ENCODE measurements at places on chromosomes 13 and 19.

DNA sequence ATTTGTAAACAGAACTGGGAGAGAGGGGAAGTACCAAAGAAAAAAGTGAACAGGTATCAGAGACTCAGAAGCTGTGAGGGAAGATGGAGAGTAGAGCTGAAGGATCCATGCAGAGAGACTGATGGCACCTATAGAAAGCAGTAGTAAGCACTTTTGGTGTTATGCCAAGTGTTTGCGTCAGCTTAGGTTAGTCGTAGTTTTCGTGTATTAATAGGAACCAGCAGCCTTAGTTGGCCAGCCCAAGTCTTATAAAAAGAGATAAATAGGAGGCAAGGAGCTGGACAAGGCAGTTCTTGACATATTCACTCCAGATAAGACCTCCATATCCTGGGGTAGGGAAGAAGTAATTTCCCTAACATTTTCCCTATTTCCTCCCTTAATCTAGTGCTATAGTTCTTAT lies 214.2 kb downstream of the OXGR1 start:
- H3K4me1 ChIP-seq: no peaks in the 10 kb centered on the region
- DNase-seq: no peak
- no peak overlapping the region for H3K27ac ChIP-seq
- H3K36me3 ChIP-seq: no peaks in the 10 kb centered on the region
- H3K27me3 ChIP-seq: no peaks in the 10 kb centered on the region
- no peak overlapping the region for H3K4me3 ChIP-seq

- H3K27me3 ChIP-seq: peaks cover 75% of the 10 kb centered on the region
- H3K4me3 ChIP-seq: no peak overlapping the region
- no peak for DNase-seq
- H3K4me1 ChIP-seq: no peaks in the 10 kb centered on the region
Measured at GRCh38 chr19:1760020-1760419, 6.7 kb downstream of the ONECUT3 start.

DNA sequence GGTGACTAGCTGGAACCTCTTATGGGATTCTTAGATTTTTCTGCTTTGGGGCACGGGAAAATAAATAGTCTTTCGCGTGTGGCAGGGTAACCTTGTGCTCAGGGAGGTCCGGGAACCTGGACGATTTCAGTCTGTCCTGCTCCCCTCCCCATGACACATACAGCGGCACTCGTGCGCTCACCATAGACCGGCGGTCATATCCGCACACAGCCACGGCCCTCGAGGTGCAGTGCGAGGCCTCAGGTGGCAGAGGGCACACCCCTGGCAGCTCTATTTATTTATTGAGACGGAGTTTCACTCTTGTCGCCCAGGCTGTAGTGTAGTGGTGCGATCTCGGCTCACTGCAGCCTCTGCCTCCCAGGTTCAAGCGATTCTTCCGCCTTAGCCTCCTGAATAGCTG lies 3.0 kb downstream of the ONECUT3 start:
- H3K27ac ChIP-seq: no peak overlapping the region
- no peak for DNase-seq
- H3K27me3 ChIP-seq: peaks cover 66% of the 10 kb centered on the region
- H3K4me3 ChIP-seq: no peak overlapping the region
- H3K36me3 ChIP-seq: no peaks in the 10 kb centered on the region
- no peaks in the 10 kb centered on the region for H3K4me1 ChIP-seq

GRCh38 chr13:92572190-92572589 lies 654.4 kb upstream of the GPC6 start:
- no peaks in the 10 kb centered on the region for H3K4me1 ChIP-seq
- no peaks in the 10 kb centered on the region for H3K36me3 ChIP-seq
- no peak overlapping the region for H3K27ac ChIP-seq

- no peak overlapping the region for H3K4me3 ChIP-seq
- no peak overlapping the region for H3K27ac ChIP-seq
- no peak for DNase-seq
- peaks cover under 1% of the 10 kb centered on the region for H3K36me3 ChIP-seq
- no peaks in the 10 kb centered on the region for H3K27me3 ChIP-seq
Measured at GRCh38 chr19:8494158-8494557, 8.3 kb downstream of the PRAM1 start.

DNA sequence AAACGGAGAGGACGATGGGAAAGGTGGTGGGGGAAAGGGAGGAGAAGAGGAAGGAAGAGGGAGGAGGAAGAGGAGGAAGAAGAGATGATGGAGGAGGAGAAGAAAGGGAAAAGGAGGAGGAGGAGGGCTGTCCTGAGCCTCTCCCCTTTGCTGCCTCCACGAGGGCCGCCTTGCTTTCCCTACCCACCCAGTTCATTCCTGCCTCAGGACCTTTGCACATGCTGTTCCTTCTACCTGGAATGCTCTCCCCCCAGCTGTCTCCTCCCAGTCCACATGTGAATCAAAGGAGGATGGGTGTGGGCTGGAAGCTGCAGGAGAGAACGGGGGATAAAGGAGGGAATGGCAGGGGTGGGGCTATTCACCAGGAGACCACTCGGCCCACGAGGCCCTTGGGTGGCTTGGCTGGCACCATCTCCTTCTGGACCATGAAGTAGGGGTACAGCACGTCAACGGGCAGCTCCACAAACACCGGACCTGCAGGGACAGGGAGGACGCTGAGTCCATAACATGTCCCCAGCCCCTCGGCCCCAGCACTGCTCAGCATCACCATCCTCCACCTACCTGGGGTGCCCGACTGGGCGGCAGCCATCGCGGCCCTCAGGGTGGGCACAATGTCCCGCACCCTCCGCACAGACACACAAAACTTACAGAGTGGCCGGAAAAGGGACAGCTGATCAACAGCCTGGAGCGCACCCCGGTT lies 15.3 kb downstream of the SYDE1 start:
- no peak for DNase-seq
- no peaks in the 10 kb centered on the region for H3K27me3 ChIP-seq
- H3K36me3 ChIP-seq: peaks cover 21% of the 10 kb centered on the region
- peaks cover 8% of the 10 kb centered on the region for H3K4me1 ChIP-seq
- no peak overlapping the region for H3K4me3 ChIP-seq

GRCh38 chr19:7559102-7559501 lies 23.6 kb downstream of the PNPLA6 start:
- DNase-seq: no peak
- H3K27ac ChIP-seq: no peak overlapping the region
- H3K27me3 ChIP-seq: no peaks in the 10 kb centered on the region
- peaks cover 27% of the 10 kb centered on the region for H3K36me3 ChIP-seq
- H3K4me1 ChIP-seq: no peaks in the 10 kb centered on the region

GRCh38 chr19:18309525-18310064 lies 13.3 kb downstream of the LSM4 start:
- no peak overlapping the region for H3K4me3 ChIP-seq
- H3K4me1 ChIP-seq: peaks cover 15% of the 10 kb centered on the region
- no peak overlapping the region for H3K27ac ChIP-seq
- peaks cover 14% of the 10 kb centered on the region for H3K36me3 ChIP-seq
- no peak for DNase-seq

GRCh38 chr19:33376423-33376822 lies 2.9 kb downstream of the CEBPG start:
- no peaks in the 10 kb centered on the region for H3K27me3 ChIP-seq
- H3K36me3 ChIP-seq: peaks cover 2% of the 10 kb centered on the region
- peak; percentile 81 for DNase-seq
- H3K27ac ChIP-seq: no peak overlapping the region
- no peak overlapping the region for H3K4me3 ChIP-seq

- H3K27ac ChIP-seq: no peak overlapping the region
- no peak overlapping the region for H3K4me3 ChIP-seq
- no peaks in the 10 kb centered on the region for H3K27me3 ChIP-seq
- H3K36me3 ChIP-seq: no peaks in the 10 kb centered on the region
- H3K4me1 ChIP-seq: no peaks in the 10 kb centered on the region
Measured at GRCh38 chr13:84455143-84455905, 573.0 kb upstream of the SLITRK1 start.

- H3K27me3 ChIP-seq: no peaks in the 10 kb centered on the region
- H3K36me3 ChIP-seq: no peaks in the 10 kb centered on the region
- no peak overlapping the region for H3K4me3 ChIP-seq
- H3K27ac ChIP-seq: no peak overlapping the region
Measured at GRCh38 chr19:30123119-30123518, 181.1 kb downstream of the URI1 start.

- H3K4me3 ChIP-seq: no peak overlapping the region
- peaks cover 7% of the 10 kb centered on the region for H3K36me3 ChIP-seq
- H3K27ac ChIP-seq: no peak overlapping the region
Measured at GRCh38 chr19:38890686-38891085, 8.7 kb downstream of the SIRT2 start.

DNA sequence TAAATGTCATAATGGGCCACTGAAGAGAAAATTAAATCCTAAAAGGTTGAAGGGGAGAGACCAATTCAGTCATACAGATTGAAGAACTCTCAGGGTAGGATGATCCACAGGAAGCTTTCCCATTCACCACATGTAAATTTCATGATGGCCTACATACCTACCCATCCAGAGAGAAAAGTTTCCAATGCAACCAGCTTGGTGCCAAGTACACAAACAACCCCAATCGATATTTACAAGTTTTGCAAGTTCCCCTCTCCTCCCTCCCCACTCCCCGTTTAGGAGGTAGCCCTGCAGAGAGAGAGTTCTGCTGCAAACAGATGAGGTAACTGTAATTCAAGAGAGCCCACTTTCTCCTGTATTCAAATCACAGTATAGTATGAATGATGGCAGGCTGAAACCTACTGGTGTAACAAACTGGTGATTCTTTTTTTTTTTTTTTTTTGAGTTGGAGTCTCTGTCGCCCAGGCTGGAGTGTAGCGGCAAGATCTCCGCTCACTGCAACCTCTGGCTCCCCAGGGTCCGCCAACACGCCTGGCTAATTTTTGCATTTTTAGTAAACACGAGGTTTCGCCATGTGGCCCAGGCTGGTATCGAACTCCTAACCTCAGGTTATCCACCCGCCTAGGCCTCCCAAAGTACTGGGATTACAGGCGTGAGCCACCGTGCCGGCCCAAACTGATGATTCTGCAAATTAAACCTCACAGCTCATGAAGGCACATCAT lies 14.4 kb downstream of the FOXO1 start:
- H3K4me1 ChIP-seq: no peaks in the 10 kb centered on the region
- DNase-seq: no peak
- no peak overlapping the region for H3K4me3 ChIP-seq
- no peaks in the 10 kb centered on the region for H3K36me3 ChIP-seq

DNA sequence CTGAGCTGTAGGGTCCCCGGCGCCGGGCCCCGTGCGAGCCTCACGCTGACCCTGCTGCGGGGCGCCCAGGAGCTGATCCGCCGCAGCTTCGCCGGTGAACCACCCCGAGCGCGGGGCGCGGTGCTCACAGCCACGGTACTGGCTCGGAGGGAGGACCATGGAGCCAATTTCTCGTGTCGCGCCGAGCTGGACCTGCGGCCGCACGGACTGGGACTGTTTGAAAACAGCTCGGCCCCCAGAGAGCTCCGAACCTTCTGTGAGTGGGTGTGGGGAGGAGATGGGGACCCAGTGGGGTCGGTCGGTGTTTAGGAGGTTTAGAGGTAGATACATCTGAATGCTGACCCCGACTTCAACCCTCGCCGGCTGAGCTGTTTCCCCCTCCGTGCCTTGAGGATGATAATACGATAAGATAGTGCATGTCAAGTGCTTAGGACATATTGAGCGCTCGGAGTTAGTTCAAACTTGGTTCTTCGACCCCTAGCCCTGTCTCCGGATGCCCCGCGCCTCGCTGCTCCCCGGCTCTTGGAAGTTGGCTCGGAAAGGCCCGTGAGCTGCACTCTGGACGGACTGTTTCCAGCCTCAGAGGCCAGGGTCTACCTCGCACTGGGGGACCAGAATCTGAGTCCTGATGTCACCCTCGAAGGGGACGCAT lies 1.9 kb downstream of the ICAM5 start:
- peaks cover 55% of the 10 kb centered on the region for H3K27me3 ChIP-seq
- peak overlapping the region; percentile 57 for H3K4me3 ChIP-seq
- no peak overlapping the region for H3K27ac ChIP-seq
- no peaks in the 10 kb centered on the region for H3K36me3 ChIP-seq
- no peak for DNase-seq

- no peaks in the 10 kb centered on the region for H3K27me3 ChIP-seq
- no peak for DNase-seq
- H3K4me1 ChIP-seq: no peaks in the 10 kb centered on the region
- H3K27ac ChIP-seq: no peak overlapping the region
Measured at GRCh38 chr13:30071969-30072817, 221.8 kb upstream of the UBL3 start.

- H3K36me3 ChIP-seq: peaks cover 7% of the 10 kb centered on the region
- no peak overlapping the region for H3K27ac ChIP-seq
- no peaks in the 10 kb centered on the region for H3K27me3 ChIP-seq
- no peak for DNase-seq
- no peak overlapping the region for H3K4me3 ChIP-seq
- peaks cover 3% of the 10 kb centered on the region for H3K4me1 ChIP-seq
Measured at GRCh38 chr13:110466266-110466915, 95.1 kb downstream of the RAB20 start.

DNA sequence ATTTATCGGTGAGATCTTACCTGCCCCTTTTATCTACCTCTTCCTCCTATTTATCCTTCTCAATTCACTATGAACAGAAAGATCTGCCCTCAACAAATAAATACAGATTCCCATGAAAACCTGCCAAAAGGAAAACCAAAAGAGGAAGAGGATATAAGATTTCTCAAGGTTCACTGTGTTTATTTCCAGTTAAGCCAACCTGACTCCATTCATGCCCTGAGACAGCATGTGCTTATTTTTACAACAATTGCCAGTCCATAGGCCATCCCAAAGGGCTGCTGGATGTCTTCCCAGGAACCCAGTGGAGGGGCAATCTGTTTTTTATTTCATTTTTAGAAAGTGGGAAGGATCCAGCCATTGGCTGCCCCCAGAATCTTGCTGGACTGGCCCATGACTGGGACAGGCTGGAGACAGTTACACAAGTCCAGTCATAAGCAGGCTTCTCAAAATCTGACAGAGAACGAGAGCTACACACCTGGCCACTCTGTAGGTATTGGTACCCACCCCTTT lies 209.1 kb downstream of the IRS2 start:
- no peak overlapping the region for H3K27ac ChIP-seq
- H3K4me3 ChIP-seq: no peak overlapping the region
- no peaks in the 10 kb centered on the region for H3K36me3 ChIP-seq
- no peak for DNase-seq
- no peaks in the 10 kb centered on the region for H3K27me3 ChIP-seq
- no peaks in the 10 kb centered on the region for H3K4me1 ChIP-seq

DNA sequence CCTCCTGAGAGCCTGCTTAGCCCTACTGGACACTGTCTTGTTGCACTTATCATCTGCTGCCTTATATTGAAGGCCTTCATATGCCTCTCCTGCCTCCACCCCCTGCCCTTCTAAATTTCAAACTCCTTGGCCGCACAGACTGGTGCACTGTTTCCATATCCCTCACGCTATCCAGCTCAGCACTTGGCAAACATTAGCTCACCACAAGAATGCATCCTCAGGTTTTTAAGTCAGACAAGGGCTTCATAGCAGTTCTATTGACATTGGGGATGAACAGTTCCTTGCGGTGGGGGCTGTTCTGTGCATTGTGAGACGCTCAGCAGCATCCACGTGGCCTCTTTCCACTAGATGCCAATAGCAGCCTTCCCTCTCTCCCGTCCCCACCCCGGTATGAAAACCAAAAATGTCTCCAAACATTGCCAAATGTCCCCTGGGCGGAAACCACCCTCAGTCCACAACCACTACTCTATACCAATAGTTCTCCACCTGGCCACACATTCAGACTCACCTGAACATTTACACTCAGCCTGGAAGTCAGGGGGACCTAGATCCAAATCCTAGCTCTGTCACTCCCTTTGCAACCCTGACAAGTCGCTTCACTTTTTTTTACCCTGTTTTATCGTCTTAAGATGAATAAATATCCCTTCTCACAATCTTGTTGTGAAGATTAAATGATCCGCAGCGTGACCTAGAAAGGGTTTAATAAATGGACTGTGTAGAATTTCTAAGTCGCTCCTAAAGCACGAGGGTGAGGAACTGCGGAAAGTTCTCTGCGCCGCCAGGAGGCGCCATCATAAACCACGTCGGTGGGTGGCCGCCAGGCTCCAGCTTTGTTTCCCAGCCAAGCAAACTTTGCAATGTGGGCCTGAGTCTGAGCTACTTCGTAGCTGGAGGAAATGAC lies 3.6 kb upstream of the CEACAM3 start:
- no peak overlapping the region for H3K4me3 ChIP-seq
- DNase-seq: peak; percentile 70
- no peaks in the 10 kb centered on the region for H3K36me3 ChIP-seq
- no peak overlapping the region for H3K27ac ChIP-seq
- H3K4me1 ChIP-seq: no peaks in the 10 kb centered on the region

Data from fibroblast of lung (primary cell).